H1 (cell line): ENCODE measurements at places on chromosomes 11 and 22. TPM values are rescaled to one million over a fixed set of nuclear protein-coding genes. Genes with fewer than 3 reads are reported as not detected.

DNA sequence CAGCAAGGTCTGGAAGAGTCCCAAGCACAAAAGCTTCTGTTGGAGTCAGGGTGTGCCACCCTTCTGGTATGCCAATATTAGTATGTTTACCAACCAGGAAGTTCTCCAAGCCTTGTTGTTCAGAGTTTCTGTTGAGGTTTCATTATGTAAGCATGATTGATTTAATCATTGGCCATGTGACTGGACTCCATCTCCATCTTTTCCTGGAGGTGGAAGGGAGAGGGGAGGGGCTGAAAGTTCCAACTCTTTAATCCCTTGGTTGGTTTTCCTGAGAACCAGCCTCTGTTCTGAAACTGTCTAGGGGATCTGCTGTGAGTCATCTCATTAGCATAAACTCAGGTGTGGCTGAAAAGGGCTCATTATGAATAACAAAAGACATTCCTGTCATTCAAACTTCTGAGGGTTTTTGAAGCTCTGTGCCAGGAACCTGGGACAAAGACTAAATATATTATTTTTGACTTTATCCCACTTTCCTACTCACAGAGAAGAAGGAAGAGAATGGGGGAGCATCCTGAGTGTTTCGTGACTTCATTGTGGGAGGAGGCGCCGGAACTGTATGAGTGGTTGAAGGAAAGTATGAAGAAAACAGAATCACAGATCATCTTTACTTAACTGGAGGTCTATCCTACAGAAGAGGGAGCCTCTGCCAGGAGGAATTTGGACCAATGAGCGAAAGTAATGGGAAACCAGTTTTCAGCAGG lies 138.2 kb downstream of the NECTIN1 start:
- no peaks in the 10 kb centered on the region for H3K36me3 ChIP-seq
- no peak overlapping the region for H3K27ac ChIP-seq

DNA sequence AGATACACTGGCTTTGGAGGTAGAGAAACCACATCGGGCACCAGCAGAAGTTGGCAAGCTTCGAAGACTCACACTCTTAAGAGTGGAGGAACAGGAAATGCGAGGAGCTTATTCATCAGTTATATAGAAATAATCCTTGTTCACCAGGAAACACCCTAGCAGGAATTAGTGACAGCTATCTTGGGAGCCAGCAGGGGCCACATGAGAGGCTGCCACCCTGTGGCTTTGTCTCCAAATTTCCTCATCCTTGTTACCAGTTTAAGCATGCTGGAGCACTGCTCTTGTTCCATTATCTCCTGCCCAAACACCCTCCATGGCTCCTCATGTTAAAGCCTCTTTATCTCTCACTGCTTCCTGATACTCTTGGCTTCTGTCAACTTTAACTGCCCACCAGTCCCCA lies 131.0 kb downstream of the PLEKHA7 start:
- peaks cover 6% of the 10 kb centered on the region for H3K4me1 ChIP-seq
- no peak overlapping the region for H3K27ac ChIP-seq
- H3K27me3 ChIP-seq: no peaks in the 10 kb centered on the region

DNA sequence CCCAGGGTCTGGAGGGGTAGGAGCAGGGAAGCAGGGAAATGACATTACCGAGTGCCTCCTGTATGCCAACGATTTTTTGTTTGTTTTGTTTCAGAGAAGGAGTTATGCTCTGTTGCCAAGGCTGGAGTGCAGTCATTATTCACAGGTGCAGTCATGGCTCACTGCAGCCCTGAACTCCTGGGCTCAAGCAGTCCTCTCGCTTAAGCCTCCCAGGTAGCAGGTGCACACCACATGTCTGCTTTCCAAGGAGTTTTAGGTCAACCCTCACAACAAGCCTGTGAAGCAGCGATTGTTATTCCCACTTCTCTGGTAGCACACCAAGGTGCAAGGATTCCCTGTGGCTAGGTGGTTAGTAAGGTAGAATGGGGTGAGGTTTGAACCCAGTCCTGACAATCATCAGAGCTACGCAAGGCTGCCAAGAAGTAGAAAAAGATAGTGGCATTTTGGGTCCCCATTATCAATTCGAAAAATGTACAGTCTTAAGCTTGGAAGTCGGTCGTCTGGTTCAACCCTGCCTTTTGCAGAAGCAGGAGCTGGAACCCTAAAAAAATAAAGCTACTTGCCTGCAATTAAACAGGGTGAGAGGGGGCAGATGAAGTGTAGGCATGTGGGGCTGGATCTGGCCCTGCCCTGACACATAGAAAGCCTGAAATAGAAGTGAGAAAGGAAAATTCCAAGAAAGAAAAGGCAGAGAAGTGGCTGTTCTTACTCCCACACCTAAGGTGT lies 9.1 kb downstream of the UCP3 start:
- H3K4me1 ChIP-seq: no peaks in the 10 kb centered on the region; the same call in 1 of the 2 replicates
- H3K27ac ChIP-seq: no peak overlapping the region
- H3K27me3 ChIP-seq: no peaks in the 10 kb centered on the region
- no peak for DNase-seq
- no peak overlapping the region for H3K4me3 ChIP-seq

GRCh38 chr11:128886406-128887124 lies 4.6 kb upstream of the KCNJ5 start:
- peaks cover 9% of the 10 kb centered on the region for H3K4me1 ChIP-seq
- no peaks in the 10 kb centered on the region for H3K36me3 ChIP-seq
- no peak overlapping the region for H3K27ac ChIP-seq
- no peak for DNase-seq

The VPS37C gene
- 18.0 and 21.0 TPM in 2 replicates for total RNA-seq

The GLYAT gene
- not detected in 2 replicates for total RNA-seq

The KCNJ4 gene
- total RNA-seq: 2.2 and 2.3 TPM in 2 replicates
